ENCODE measurements at places on chromosomes 16 and 17.

DNA sequence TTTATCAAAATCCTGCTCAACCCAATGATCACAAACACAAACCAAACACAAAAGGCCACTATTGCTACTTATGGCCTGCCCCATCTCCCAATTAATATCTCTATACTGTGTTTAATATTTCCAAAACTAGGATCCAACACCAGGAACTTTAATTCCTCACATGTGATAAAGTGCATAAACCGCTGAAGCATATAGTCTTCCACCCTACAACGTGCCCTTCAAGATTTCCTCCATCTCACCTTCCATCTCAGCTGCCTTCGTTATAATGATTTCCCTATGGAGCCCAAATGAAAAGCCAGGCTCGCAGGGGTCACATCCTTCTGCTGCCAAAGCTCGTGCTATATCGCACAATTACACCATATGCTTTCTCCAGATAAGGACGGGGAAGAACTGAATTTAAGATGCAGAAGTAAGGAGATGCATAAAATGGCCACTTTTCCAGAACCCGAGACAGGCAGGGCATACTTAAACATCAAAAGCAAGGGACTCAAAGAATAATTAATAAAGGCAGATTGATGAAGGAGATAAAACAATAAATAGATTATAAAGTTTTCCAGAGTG, 1.8 kb downstream of the MYH10 start:
- no peak for DNase-seq

GRCh38 chr17:64783556-64784352, 121.6 kb upstream of the SMURF2 start:
- no peak for DNase-seq

GRCh38 chr17:63816123-63816522, 11.1 kb upstream of the PSMC5 start:
- DNase-seq = no peak

- no peak for DNase-seq
Observed at GRCh38 chr17:78227455-78227916, 3.9 kb upstream of the TMEM235 start.

GRCh38 chr17:804541-805435, 22.6 kb downstream of the MRM3 start:
- DNase-seq = no peak

- DNase-seq = no peak
Observed at GRCh38 chr16:27549464-27549745, 308 bp downstream of the GTF3C1 start.

DNA sequence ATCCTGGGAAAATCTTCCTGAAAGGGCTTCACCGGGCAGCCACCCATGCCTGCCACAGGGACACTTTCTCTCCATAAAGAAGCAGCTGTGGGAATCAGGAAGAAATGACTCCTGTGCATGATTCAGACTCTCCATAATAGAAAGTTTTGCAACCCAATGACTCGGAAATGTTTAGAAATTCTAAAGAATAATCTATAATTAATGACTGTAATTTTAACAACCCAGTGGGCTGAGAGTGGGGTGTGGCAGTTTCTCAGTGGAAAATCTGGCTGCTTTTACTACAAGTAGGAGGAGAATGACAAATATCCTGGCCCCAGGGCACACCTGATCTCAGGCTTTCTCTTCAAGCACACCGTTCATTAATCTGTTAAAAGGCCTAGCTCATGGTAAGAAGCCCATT, 25.7 kb downstream of the IRF8 start:
- no peak for DNase-seq

GRCh38 chr16:14494396-14494966, 135.6 kb downstream of the PARN start:
- no peak for DNase-seq

DNA sequence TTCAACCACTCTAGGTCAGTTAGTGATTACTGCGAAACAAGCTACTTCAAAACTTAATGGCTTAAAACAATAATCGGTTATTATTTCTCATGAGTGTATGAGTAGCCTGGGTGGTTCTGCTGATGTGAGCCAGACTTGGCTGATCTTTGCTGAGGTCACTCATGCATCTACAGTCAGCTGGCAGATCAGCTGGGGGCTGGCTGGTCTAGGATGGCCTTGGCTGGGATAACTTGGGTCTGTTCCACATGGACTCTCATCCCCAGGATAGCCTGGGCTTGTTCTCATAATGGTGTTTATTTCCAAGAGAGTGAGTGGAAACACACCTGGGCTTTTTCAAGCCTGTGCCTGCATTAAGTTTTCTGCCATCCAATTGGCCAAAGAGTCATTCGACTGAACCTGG, 13.0 kb downstream of the CCDC182 start:
- no peak for DNase-seq

GRCh38 chr16:337437-337836, 15.1 kb downstream of the AXIN1 start:
- DNase-seq = no peak

GRCh38 chr16:73049091-73049490, 1.2 kb upstream of the ZFHX3 start:
- no peak for DNase-seq

GRCh38 chr16:73071131-73071940, 23.4 kb upstream of the ZFHX3 start:
- no peak for DNase-seq

DNA sequence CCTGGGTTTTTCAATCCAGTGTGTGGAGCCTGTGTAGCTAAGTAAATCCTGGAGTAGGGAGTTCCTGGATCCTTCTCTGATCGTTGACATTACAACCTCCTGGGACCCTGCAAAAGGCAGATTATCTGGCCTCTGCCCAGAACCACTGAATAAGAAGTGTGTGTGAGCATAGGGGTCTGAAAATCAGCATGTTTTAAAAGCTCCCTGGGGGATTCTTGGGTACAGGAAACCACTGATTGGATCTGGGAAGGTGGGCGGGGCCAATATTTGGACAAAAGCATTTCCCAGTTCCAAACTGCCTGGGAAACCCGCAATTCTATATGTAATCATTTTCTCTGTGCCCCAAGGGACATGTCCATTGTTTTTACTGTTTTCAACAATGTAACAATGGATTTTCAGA, 27.2 kb upstream of the BEAN1 start:
- DNase-seq = peak; percentile 51

GRCh38 chr17:41865596-41865893, 322 bp upstream of the KLHL11 start:
- DNase-seq = no peak
